Germinal center (tissue), 1 donor: ENCODE measurements at places on chromosomes 6 and 20.
A peak's percentile ranks its signal among the peaks of the same experiment; 100 is the strongest.

DNA sequence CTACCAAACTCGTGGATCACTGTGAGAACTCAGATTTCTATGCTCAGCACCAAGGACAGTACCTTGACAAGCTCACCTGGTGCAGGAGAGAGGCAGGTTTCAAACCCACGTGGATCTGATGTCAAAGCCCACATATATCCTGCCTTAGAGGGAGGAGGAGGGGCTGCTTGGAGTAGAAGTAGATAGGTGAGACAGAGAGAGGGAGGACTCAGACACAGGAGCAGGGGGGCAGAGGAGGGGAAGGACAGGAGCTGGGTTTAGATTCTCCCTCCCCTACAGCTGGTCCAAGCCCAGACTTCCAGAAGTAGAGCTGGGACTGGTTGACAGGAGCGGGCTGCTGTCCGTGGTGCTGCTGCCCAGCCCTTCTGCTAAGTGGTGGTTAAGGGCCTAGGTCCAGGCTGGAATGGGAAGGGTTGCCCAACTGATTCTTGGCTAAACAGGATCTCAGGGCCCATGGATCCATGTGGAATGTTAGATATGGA, 77.5 kb downstream of the CDH22 start:
- DNase-seq, result no peak

GRCh38 chr6:132365281-132365907, 35.9 kb downstream of the MOXD1 start:
- DNase-seq, result no peak

DNA sequence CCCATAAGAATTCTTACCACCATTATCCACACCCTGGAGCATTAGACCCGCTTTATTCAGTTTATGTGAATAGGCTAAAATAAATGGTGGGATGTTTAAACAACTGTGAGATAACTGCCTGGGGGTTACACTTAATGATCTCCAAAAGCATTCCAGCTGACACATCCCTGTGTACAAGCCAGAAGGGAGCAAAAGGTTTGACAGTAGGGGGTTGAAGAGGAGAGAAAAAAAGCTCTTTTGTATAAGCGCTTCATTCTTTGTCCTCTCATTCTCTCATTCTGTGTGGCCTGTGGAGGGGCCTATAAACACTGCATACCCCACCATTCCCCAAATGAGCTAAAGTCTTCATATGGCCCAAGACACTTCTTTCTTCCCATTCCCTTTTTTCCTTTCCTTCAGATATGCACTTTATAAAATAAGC, 30.8 kb upstream of the COL21A1 start:
- no peak for DNase-seq

DNA sequence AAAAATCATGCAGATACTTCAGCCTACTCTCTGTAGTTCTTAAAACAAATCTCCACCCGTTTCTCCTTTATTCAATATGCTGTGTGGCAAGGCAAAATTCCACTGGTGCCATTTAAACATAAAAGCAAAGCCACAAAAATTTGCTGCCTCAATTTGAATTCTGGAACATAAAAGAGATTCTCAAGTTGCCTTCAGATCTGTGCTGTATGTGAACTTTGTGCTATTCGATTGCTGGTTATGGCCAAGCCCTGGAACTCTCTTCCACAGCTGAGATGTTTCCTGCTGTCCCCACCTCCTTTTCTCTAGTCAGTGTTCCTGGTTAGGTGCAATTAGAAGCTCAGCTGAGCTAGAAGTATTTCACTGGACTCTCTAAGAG, 395.3 kb upstream of the BTBD3 start:
- no peak for DNase-seq

DNA sequence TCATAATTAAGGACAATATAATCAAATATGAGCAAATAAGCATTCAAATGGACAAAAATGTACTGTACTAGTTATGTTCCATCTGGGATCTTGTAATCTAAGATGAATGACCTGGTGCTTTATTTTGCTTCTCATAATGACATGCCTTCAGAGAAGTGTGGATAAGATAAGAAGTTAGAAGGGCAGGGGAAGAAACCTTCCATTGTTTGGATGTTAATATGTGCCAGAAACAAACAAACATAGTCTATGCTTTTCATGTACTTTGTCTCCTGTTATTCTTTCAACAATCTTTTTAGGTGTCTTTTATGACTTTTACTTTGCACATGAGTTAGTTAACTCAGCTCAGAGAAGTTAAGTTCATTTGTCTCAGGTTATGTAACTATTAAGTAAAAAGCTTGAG, 511.5 kb upstream of the SOX4 start:
- no peak for DNase-seq

DNA sequence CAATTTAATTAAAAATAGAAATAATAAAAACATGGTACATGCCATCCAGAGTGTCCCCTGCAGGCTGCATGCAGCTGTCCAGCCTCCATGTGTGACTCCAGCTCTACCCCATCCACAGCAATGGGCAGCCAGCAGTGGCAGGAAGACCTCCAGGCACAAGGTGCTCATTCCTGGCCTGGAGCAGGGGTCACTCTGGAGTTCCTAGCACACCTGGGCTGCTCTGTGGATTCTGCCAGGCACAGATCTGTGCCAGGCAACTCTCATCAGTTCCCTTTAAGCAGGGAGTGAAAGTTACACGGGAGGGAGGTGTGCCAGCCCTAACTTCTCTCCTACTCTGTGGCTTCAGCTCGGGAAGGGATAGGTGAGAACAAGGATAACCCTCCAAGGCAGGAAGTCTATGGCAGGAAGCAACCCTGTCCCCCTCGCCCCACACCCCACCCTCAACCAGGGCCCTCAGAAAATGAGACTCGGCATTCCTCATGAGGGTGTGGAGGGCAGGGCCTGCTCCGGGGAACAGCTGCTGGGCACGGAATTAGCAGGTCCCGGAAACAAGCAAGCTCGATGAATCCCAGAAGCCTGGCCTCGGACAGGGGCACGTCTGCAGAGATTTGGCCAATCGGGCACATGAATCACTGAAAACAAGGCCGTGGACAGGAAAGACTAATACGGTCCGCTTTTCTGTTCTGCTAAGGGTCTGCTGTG, 10.0 kb downstream of the JPH2 start:
- no peak for DNase-seq

- DNase-seq, result peak; percentile 18
Observed at GRCh38 chr20:6583134-6583738, 184.2 kb upstream of the BMP2 start.

DNA sequence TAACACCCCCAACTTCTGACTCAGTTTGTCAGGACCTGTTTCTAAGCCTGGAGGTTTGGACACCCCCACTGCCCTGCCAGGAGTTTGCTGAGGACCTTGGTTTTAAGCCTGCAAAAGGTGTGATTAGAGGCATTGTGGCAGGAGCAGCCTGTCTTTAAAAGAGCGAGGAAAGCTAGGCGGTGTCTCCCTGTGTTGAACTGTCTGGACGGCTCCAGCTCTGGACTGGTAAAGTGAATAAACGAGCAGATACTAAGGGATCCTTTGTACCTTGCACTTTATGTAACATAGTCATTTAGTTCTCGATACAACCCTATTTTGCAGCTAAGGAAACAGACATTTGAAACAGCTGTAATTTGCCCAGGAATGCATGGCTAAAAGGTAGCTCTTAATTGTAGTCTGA, 14.4 kb downstream of the FAM83D start:
- DNase-seq, result no peak

GRCh38 chr6:56977192-56977591, 22.3 kb downstream of the BEND6 start:
- no peak for DNase-seq

DNA sequence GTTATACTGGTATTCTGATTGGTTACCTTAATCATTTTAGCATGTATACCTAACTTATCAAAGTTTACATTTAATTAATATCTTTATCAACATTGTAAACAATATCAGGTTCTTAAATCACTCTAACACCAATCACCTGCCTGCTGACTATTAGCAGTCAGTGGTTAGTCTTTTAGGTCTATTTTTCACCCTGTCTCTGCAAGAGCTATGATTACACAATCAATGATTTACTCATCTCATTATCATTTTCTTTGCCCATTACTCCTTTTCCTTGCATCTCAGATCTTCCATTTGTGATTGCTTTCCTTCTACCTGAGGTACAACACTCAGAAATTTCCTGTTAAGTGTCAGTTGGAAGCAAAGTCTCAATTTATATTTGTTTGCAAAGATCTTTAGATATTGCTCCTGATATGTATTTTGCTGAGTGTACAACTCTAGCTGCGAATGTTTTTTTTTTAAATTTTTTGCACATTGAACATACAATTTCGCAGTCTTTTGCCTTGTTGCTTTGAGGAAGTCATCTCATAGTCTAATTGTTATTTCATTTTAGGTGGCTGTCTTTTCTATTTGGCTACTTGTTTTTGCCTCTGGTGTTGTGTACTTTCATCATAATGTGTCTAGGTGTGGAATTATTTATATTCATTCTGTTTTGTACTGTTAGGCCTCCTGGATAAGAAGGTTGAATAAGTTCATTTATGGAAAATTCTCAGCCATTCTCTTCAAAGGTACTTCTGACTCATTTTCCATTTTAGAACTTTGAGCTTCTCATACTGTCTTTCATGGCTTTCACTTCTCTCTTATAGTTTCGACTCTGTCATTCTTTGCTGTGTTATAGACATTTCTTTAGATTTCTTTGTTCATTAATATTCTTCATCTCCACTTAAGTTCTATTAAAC, 104.9 kb upstream of the CEP162 start:
- DNase-seq, result no peak

- DNase-seq, result no peak
Observed at GRCh38 chr6:110550353-110550752, 73.9 kb upstream of the SLC22A16 start.

- no peak for DNase-seq
Observed at GRCh38 chr20:43987531-43987930, 72.9 kb downstream of the TOX2 start.

- no peak for DNase-seq
Observed at GRCh38 chr6:148671085-148671484, 75.7 kb upstream of the UST start.

- DNase-seq, result no peak
Observed at GRCh38 chr20:2151858-2152281, 50.2 kb downstream of the STK35 start.

DNA sequence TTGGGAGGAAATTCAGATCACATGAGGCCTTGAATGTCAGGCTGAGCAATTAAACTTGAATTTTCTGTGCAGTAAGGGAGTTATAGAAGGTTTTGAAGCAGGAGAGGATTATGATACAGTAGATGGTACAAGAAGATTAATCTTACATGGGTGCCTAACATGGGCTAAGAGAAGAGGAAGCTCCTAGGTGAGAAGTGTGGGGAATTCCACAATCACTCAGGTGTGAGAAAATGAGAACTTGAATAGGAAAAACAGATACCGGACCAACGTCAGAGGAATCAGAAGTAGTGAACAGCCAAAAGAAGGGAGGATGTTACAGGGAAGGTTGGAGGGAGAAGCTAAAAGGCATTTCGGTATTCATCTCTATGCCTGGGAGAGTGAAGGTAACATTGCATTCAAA, 250.7 kb upstream of the SLC35B3 start:
- no peak for DNase-seq

DNA sequence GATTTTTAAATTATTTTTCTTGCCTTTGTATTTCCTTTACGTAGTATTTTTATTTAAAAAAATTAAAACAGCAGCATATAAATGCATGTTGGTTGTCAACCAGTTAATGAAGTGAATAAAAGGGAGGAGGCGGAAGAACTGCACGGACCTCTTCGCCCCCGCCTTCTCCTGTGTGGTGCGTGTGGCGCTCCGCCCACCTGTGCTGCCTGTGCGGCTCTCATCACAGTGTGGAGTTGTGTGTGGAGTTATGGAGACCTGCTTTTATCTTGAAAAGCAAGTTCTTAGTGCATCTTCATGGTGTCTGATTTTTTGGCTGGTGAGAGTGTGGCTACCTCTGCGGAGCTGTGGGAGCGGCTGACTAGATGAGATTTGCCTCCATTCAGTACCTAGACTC, 58.4 kb downstream of the PTPN1 start:
- DNase-seq, result no peak

- DNase-seq, result no peak
Observed at GRCh38 chr6:89482126-89482525, 49.2 kb downstream of the ANKRD6 start.
